CD4-positive, alpha-beta memory T cell (primary cell): ENCODE measurements at places on chromosomes 12 and 14. TPM values are rescaled to one million over a fixed set of nuclear protein-coding genes. Genes with fewer than 3 reads are reported as not detected.

GRCh38 chr12:33587354-33587753, 147.7 kb upstream of the SYT10 start:
- no peak for DNase-seq

The TUBA1B gene
- polyA plus RNA-seq, result 411 TPM

DNA sequence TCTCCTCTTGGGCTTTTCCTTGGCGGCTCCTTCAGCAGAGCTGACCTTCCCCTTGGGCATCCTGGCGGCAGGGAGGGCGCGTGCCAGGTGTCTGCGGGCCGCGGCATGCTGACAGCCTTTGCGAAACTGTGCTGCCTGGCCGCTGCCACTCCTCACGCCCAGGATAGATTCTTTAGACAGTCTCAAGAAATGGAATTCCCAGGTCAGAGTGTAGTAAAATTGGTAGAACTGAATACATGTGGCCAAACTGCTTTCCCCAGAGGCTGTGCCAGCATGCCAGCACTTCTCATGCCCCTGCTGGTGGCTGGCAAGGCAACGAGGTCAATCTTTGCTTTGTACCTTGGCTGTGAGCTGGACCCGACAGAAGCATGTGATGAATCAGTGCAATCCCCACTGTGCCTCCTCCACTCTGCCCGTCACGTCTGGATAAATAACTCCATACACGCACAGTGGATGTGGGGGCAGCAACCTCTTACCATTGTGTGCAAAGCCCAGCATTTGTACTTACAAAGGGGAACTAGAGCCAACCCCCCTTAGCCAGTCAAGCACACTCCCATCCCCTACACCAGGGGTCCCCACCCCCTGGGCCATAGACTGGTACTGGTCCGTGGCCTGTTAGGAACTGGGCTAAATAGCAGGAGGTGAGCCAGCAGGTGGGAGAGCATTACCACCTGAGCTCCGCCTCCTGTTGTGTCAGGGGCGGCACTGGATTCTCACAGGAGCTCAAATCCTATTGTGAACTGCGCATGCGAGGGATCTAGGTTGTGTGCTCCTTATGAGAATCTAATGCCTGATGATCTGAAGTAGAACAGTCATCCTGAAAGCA, 90.9 kb downstream of the ACTN1 start:
- no peak for DNase-seq

DNA sequence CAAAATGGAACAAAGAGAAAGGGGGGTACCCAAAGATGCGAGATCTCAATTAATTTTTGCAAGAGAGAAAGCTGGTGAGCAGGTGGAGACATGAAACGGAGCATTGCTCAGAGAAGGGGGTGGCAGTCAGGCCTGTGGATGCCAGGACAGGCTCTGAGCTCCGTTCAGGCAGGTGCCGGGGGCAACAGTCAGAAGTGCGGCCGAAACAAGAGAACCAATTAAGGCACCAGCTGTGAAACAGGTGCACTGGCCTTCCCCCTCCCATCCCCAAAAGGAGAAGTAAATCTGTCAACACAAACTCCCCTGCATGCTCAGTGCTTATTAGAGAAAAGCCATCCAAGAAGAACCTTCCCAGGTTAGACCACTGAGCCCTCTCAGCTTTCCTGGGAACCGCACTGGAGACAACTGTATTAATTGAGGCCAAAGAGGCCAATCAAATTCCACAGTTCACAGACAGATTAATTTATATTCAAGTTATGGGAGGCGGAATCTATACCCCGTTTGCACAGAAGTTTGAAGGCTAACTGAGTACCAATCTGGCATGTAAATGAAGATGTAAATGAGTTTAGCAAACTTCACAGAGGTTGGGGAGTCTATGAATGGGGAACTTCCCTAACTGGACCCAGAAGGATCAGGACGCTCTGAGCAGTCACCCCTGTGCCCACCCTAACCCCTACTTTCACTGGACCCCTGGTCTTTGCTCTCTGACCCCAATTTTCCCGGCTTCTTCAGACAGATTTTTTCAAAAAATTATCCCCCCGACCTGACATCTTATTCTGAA, 20.9 kb downstream of the OAS2 start:
- DNase-seq, result no peak

GRCh38 chr14:50920482-50921230, 23.6 kb downstream of the PYGL start:
- DNase-seq, result no peak

DNA sequence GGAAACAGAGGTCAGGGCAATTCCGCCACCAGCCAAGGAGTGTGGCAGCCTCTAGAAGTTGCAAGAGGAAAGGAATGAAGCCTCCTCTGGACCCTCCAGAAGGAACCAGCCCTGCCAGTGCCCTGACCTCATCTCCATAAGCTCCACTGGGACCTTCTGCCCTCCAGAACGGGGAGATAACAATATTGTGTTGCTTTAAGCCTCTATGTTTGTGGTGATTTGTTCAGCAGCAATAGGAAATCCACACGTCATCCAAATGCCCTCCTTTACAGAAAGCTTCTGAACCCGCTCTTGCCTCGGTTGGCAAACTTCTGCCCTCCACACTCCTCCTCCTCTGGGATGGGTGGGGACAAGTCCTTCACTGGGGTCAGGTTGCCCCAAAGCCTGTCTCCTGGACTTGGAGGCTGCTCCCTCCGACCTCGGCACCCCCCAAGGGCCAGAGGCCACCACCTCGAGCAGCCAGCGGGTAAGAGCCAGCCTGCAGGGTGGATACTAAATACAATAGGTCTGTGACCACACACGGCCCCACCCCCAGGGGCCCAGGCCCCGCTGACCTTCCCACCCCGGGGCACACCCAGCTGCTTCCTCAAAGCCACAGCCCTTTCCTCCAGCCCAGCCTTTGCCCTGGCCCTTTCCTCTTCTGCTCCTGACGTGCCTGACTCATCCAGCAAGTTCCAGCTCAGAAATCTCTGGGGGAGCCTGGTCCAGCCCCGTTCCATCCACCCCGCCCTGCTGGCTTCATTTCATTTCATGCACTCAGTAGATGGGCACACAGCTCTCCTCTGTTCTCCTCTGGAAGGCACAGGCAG, 58.7 kb upstream of the NCOR2 start:
- DNase-seq, result no peak

The OTOGL gene
- polyA plus RNA-seq, result not detected

- no peak for DNase-seq
Measured at GRCh38 chr12:65466911-65467310, 188.4 kb downstream of the MSRB3 start.

GRCh38 chr12:99920353-99920960, 64.3 kb downstream of the ANKS1B start:
- no peak for DNase-seq

The CELA1 gene
- polyA plus RNA-seq, result 3.7 TPM

GRCh38 chr12:43737646-43738045, 20.9 kb downstream of the PUS7L start:
- no peak for DNase-seq

The NEUROD4 gene
- not detected for polyA plus RNA-seq

GRCh38 chr14:44530475-44530874, 23.4 kb upstream of the FSCB start:
- DNase-seq, result no peak

The CMA1 gene
- not detected for polyA plus RNA-seq

DNA sequence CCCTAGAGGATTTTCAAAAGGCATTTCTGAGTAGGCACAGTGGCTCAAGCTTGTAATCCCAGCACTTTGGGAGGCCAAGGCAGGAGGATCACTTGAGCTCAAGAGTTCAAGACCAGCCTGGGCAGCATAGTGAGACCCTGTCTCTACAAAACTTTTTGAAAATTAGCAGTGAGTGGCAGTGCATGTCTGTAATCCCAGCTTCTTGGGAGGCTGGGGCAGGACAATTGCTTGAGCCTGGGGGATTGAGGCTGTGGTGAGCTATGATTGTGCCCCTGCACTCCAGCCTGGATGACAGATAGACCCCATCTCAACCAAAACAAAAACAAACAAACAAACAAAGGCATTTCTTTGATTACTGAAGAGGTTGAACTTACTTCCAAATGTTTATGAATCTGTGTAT, 201.4 kb downstream of the KIF26A start:
- DNase-seq, result no peak

DNA sequence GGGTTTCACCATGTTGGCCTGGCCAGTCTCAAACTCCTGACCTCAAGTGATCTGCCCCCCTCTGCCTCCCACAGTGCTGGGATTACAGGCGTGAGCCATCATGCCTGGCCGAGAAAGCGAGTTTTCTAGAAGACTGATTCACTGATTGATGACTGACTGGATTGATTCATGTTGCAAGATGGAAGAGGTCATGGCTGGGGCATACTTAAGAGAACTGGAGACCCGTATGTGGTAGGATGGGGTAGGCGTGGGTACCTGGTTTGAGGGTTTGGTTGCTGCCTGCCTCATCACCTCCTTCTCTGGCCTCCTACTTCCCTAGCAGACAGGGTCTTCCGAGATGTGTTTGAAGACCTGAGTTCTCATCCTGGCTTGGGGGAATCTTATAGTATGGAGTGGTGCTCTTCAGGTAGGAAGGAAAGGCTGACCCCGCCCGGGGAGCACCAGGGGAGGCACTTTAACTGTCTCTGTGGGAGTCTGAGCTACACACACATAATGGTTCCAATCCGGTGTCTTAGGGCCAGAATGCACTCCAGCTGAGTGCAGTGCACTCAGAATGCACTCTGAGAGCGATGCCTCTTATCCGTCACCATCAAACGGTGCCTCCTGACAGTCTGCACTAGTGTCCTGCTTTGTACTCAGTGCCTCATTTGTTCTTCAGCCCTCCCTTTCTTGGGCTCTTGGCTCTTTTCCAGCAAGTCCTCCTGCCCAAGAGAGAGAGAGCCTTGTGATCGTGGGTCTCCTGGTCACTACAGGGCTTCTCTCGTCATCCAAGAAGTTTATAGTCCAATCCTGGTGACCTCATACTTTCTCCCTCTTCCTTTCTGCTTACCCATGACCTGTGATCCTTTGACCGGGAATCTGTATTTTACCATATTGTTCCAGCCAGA, 19.7 kb downstream of the PLEKHG3 start:
- DNase-seq, result peak; percentile 40

- no peak for DNase-seq
Measured at GRCh38 chr12:68140556-68140955, 19.0 kb downstream of the IFNG start.

DNA sequence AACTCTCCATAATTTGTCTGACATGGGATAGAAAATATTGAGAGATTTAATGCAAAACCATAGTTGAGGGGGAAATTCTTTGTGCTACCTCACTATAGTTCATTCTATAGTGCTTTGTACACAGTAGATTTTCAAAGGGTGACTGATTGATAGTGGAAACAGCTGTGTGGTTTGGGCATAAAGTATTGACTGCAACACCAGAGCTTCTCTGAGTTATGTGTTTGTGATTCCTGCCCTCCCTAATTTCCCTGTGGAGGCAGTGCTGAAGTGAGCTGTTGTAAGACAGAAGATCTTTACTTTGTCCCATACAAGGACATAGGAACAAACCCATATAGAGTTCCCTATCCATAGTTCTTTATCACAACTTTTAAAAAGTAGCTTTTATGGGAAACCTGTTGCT, 47.1 kb downstream of the PTPRQ start:
- DNase-seq, result no peak
